Activated T-helper 1 cell treated with anti-CD3 and anti-CD28 coated beads, Interleukin-2, amount 50 U/mL, for 16 hours (primary cell): ENCODE measurements at places on chromosomes 2 and 18.

- no peak for DNase-seq
Observed at GRCh38 chr2:10220902-10221391, 81.8 kb upstream of the HPCAL1 start.

DNA sequence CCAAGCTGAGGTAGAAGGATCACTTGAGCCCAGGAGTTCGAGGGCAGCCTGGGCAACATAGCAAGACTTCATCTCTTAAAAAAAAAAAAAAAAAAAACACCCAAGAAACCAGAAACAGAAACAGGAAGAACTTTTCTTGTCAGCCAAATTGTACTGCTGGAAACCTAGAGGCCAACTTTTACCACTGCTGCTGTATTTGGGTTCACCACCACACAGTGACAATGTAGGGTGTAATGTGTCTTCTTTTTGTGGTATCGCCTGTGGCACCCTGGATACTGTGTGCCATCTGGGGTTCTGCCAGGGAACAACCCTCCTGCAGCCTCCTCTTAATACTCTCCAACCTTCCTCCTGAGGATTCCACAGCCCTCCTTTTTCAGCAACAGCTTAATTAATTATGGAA is 72.6 kb downstream of the STK39 start:
- no peak for DNase-seq

GRCh38 chr2:60313470-60314172 is 239.8 kb downstream of the BCL11A start:
- no peak for DNase-seq

- no peak for DNase-seq
Observed at GRCh38 chr18:26714739-26715138, 150.8 kb downstream of the AQP4 start.

DNA sequence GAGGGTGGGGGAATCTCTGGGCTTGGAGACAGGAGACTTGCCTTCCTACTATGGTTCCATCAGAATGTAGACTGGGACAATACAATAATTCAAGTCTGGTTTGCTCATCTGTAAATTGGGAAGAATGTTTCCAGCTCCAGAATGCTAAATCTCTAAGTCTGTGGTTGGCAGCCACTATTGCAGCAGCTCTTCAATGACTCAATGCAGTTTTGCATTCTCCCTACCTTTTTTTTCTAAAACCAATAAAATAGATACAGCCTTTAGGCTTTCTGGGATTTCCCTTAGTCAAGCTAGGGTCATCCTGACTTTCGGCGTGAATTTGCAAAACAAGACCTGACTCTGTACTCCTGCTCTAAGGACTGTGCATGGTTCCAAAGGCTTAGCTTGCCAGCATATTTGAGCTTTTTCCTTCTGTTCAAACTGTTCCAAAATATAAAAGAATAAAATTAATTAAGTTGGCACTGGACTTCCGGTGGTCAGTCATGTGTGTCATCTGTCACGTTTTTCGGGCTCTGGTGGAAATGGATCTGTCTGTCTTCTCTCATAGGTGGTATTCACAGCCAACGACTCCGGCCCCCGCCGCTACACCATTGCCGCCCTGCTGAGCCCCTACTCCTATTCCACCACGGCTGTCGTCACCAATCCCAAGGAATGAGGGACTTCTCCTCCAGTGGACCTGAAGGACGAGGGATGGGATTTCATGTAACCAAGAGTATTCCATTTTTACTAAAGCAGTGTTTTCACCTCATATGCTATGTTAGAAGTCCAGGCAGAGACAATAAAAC is 6.5 kb downstream of the TTR start:
- DNase-seq: no peak

DNA sequence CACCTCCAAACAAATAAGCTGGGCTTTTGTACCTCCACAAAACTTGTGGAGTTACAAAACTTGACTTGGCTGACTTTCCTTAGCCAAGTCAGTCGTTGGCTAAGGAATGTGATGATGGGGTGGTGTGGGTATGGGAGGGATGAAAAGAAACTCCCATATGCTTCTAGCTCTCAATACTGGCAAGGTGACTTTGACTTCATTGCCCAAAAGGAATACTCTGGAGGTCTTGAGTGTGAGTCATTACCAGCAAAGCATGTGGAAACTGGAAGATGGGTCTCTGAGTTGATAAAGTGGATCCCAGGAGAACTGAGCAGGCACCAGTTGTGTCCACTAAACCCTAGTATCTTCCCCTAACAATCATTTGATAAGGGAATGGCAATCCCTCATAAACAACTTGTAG is 226.7 kb downstream of the GULP1 start:
- no peak for DNase-seq

GRCh38 chr2:238321467-238321866 is 1.1 kb downstream of the TRAF3IP1 start:
- DNase-seq: no peak

GRCh38 chr2:135986507-135986906 is 1.1 kb upstream of the DARS1 start:
- DNase-seq: no peak

GRCh38 chr2:103155308-103155707 is 393.5 kb downstream of the TMEM182 start:
- no peak for DNase-seq

DNA sequence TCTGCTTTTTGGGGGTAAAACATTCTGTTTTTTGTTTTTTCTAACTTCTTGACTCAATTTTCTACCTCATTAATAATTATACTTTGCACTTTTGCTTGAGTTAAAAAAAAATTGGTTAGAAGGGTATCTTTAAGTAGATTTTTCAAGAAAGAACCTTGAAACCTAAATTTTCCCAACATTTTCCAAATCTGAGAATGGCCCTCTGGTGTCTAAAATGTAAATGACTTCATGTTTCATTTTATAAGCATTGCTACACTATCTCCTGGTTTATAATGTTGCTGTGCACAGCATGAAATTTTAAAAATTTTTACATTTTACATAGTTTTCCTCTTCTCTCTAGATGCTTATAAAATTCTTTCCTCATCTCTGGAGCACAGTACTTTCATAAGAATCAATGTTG is 14.2 kb downstream of the EIF2AK2 start:
- DNase-seq: no peak

DNA sequence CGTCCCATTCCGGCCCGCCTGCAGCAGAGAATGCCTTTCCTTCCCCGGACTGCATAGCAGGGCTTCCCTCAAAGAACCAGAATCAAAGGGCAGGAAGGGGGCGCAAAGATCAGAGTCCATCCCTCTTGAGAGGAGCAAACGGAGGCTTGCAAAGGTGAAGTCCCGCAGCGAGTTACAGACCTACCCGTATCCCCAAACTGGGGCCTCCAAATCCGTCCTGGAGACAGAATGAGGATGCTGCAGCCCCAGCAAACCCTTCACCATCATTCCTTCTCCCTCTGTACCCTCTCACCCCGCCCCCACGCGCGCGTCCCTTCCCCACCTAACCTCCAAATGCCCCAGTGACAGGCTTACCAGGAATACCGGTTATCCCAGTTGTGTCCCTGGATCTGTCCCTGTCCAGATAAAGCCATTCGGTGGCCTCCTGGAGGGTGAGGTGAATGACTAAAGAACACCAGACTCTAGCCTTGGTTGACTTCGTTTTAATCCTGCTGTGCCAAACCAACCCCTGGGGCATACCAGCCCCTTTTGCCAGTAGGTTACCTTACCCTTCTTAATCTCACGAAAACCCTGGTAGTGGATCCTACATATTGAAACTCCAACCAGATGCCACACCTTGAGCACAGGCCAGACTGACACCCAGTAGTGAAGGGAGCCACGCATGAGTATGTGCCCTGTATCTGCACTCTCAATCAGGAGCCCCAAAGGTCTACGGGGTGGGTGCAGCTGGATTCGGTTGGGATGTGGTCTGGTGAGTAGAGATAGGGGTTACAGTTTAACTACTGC is 961 bp upstream of the SLC40A1 start:
- no peak for DNase-seq

GRCh38 chr2:217934321-217935131 is 68.3 kb downstream of the TNS1 start:
- no peak for DNase-seq

DNA sequence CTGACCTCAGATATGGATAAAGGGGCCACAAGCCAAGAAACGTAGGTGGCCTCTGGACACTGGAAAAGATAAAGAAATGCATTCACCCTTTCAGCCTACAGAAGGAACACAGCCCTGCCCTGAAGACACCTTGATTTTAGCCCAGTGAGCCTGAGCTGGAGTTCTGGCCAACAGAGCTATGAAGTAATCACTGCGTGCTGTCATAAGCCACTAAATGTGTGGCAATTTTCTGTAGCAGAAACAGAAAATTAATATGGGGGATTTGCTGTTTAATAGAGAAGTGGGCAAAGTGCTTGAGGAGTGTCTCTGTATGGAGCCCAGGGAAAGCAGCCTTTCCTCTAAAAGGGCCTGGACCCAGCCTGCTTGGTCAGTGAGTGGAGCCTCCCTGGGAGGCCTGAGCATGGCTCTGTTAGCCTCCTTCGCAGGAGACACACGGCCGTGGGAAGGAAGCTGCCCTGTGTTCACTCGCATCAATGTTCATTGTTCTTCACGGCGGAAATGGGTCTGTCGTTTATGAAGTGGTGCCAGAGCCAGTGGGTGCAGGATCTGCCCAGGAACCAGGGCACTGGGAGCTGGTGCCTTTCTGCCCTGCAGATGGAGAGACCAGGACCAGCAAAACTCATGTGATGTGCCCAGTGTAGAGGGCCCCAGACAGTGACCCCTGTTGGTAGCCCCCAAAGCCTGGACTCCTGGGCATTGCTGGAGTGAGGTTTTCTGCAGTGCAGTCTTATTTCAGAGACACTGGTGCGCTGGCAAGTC is 268.9 kb downstream of the NDUFA10 start:
- no peak for DNase-seq

DNA sequence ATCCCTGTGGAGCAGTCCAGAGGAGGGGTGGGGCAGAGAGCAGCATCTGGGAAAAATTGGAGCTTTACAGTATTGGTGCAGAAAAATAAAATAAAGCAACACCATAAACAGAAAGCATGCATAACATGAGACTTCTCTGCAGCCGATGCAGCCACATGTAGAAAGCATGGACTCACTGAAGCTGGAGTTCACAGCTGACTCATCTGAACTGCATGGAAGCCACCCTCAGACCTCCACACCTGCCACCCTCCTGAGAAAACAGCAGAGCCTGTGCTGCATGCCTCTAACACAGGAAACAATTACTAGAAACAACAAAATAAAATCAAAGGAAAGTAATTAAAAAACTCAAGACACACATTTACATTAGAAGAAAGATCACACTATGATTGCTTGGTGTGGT is 169.4 kb upstream of the ALKAL2 start:
- no peak for DNase-seq

DNA sequence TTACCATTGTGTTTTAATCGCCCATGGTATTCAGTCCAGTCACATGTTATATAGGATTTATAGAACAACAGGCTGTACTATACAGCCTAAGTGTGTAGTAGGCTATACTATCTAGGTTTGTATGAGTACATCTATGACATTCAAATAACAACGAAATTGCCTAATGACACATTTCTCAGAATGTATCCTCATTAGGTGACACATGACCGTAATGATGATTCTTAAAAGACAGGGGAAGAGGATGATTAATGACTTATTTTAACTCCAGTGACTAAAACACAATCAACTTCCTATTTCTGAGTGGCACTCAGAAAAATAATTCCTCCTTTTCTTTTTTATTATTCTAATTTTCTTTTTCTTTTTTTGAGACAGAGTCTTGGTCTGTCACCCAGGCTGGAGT is 63.0 kb upstream of the ACSL3 start:
- no peak for DNase-seq

DNA sequence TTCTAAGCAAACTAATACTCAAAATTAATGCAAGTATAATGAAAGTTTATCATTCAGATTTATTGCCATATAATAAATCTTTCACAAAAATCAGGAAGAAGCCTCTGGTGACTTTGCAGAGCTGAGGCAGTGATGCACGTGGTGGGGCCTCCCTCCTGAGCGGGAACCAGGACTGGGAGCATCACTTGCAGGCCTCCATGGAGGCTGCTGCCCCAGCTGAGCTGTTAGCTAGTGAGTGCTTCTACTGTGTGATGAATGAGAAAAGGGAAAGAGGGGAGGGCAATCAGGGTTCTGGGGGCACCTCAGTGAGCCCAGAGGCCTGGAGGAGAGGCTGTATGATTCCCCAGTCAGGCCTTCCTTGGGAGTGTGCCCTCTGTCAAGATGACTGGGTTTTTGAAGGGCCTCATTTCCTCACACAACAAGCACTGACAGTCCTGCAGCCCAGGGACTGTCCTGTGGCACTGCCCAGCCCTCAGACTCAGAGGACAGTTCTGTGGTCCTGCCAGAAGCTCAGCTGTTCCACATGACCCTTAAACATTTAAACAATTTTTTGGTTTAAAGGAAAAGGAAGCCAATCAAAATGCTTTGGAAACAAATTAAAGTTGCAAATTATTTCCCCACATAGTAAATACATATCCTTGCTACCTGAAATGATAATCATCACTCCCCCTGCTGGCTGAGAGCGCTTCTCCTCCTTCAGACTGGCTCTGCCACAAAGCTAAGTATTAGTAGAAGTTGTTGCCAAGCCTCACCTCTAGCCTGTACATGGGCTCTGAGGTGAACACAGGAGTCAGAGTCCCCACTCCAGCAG is 90.9 kb upstream of the SMAD7 start:
- peak; percentile 37 for DNase-seq

DNA sequence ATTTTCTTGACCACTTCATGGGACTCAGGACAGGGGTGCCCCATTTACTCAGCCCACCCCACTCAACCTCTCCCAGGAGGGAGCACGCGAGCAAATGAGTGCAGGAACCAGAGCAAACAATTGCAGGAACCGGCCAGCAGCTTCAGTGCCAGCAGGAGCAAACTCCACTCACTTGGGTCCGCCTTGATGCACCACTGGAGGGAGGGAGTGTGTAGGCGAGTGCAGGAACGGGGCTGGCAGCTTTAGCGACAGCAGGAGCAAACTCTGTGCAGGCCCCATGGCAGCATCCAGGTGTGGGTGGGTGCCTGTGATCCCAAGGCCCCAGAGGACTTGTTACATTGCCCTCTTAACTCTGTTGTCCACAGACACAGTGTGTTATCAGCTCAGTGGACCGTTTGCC is 1667.3 kb upstream of the CELF4 start:
- DNase-seq: no peak

GRCh38 chr2:127561371-127561770 is 25.9 kb downstream of the MYO7B start:
- DNase-seq: no peak

DNA sequence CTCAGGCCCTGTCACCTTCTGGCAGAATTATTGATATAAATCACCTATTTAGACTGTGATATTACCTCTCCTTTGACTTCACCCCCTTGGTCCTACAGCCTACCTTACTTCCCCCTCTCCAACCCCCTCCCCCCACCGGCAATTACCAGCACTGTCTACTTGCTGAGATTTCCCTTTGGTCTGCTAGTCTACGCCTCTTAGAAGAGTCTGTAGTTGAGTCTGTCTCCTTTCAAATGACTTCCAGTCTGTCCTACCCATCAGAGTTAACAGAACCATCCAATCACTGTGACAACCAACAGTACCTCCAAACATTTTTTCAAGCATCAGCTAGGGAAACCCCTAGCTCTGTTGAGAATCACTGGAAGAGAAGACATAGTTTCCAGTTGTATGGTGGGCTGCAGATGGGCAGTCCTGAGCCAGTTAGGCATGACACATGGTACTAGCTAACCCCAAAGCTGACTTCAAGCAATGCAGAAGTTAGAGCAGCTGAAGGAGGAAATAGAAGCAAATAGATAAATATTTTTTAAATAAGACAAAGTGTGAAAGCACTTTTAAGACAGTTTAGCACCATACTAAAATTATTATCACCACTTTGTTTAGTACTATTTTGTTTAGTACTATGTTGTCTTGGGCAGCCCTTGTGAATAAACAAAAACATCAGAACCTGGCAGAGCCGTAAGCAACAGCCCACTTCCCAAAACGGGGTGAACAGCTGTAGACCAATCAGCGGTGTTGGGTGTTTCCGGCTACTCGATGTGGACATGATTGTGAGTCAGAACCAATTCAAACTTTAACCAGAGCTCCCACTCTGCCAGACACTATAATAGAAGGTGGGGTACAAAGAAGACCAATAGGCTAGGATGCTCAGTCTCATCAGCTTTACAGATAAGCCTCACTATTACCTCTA is 2.7 kb upstream of the ASNSD1 start:
- no peak for DNase-seq
